ENCODE measurements at places on chromosomes 4 and X. TPM values are rescaled to one million over a fixed set of nuclear protein-coding genes. Genes with fewer than 3 reads are reported as not detected.

DNA sequence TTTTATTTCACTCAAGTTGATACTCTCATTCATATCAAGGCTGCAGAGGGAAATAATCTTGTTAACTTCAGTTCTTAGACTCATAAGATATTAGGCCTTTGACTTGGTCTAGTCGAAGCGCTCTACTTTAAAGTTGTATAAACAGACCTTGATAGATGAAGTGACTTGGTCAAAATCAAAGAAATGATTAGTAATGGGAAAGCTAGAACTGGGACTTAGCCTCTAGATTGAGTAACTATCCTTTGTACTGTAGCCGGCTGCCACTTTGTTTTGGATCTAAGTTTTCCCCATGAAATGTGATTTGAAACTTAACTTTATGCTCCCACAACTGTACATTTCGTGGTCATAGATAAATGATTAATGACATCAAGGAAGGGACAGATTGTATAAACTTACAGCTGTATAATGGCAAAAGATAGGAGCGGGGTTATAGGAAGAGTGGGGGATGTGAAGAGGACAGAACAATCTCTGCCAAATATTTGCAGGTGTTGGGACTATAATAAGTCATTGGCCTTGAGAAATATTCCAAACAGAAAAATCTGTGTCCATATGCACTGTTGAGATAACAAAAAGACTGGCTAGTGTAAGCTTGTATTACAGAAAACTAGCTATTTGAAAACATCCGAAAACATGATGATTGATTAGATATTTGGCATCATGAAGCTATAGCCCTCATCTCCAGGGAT, 17.2 kb downstream of the MID2 start:
- no peak for DNase-seq

- DNase-seq: no peak
Measured at GRCh38 chr4:159443975-159444374, 341.1 kb downstream of the RAPGEF2 start.

DNA sequence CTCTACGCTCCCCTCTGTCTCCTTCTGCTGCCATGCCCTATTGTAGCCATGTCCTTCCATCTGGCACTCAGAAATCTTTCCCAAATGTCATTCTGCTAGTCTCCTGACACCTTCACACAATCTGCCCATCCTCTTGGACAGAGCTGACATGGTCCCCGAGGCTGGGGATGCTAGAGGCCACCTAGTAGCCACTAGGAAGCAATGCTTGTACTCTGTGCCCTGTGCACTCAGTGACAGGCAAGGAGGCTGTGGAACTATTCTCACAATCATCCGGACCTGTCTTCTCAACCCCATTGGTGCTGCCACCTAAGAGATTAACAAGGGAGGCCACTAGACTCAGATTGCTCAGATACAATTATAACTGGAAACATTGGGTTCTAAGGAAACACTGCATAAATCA, 112.6 kb upstream of the TMEM164 start:
- no peak for DNase-seq

- DNase-seq: no peak
Measured at GRCh38 chr4:61277785-61278760, 77.9 kb downstream of the ADGRL3 start.

- peak; percentile 24 for DNase-seq
Measured at GRCh38 chr4:183333983-183334382, 11.8 kb upstream of the CLDN24 start.

DNA sequence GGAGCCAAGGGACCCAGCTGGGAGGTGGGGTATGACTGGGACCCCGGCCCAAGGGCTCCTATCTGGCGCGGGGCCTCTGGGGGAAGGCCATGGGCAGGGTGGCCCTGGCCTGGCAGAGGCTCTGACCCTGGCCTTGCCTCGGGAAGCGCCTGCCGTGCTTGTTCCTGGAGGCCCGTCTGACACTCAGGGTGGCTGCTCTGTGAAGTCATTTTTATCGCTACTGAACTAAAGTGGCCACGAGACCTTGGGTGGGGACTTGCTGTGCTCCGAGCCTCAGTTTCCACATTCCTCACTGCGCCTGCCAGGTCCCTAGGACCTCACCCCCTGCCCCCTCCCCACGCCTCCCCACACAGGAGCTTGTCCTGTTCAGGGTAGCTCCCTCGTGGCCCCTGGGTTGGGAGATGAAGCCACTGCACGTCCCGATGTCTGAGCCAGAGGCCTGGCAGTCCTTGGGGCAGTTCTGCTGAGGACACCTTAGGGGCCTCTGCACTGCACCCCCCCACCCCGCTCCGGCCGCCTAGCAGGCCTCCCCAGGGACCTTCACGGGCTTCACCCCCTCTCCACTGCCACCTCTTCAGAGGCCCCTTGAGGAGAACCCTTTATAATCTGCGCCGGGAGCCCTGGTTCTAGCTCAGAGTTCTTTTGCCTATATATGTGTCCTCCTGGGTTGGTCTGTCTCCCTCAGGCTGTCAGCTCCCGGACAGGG, 639 bp upstream of the SORCS2 start:
- DNase-seq: peak; percentile 66

Gene HTN3
- total RNA-seq: not detected

Gene OPHN1
- total RNA-seq: 7.5 TPM

Gene GLRB
- total RNA-seq: 4.1 TPM

Gene HMX1
- total RNA-seq: not detected

Data from posterior vena cava (tissue), 2 donors.